Mucosa of descending colon (tissue), 3 donors: ENCODE measurements at places on chromosomes 1 and 21. TPM values are rescaled to one million over a fixed set of nuclear protein-coding genes. Genes with fewer than 3 reads are reported as not detected.

The SLC6A9 gene
- 38.1 TPM for total RNA-seq

The PDC gene
- total RNA-seq, result not detected

The OR6N1 gene
- not detected for total RNA-seq

The KIF14 gene
- total RNA-seq, result 0.60 TPM

The LRRC39 gene
- 0.82 TPM for total RNA-seq

The C8A gene
- not detected for total RNA-seq

DNA sequence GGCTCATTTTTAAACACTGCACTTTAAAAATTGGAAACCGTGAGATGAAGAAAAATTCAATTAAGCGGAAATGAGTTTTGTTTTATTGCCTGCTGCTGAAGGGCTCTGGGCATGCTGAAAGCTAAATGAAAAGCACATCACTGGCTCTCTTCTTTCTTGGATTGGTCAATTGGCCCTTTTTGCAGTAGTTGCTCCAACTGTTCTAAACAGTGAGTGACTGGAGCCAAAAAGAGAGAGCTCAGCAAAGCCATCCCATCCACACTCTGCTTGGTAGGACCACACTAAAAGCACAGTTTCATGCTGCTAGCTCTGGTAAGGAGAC is 48.1 kb downstream of the LHX4 start:
- no peak for DNase-seq

GRCh38 chr1:44500181-44501046 is 95.4 kb downstream of the RNF220 start:
- no peak for DNase-seq

- DNase-seq, result no peak
These were observed 407 bp upstream of the PIGV start for GRCh38 chr1:26787381-26787705.

GRCh38 chr21:10641107-10641506 is 119.7 kb downstream of the TPTE start:
- DNase-seq, result no peak

DNA sequence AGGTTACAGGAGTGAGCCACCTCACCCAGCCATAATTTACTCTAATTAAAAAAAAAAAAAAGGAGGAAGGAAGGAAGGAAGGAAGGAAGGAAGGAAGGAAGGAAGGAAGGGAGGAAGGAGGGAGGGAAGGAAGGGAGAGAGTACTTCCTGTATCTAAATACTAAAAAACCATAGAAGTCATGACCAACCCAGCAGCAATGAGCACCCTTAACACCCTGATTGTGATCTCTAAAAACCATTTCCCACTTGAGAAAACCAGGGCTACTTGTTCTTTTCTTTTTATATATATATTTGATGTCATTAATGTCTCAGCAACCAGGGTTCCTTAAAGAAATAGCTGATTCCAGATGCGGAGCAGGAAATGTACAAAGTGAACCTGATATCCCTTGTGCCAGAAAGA is 31.2 kb downstream of the ARID4B start:
- no peak for DNase-seq
